ENCODE measurements at places on chromosomes 2 and 18. TPM values are rescaled to one million over a fixed set of nuclear protein-coding genes. Genes with fewer than 3 reads are reported as not detected.

ATL2 gene
- 27.1 TPM for total RNA-seq

PJVK gene
- 1.6 TPM for total RNA-seq

IL1F10 gene
- not detected for total RNA-seq

LHCGR gene
- total RNA-seq: 0.24 TPM

TUBA3E gene
- 1.2 TPM for total RNA-seq

KCNG2 gene
- total RNA-seq: 0.32 TPM

ABCG5 gene
- not detected for total RNA-seq

DSG3 gene
- total RNA-seq: not detected

REG1B gene
- total RNA-seq: not detected

RPL37A gene
- total RNA-seq: 1,531 TPM

G6PC2 gene
- not detected for total RNA-seq

SERPINB3 gene
- not detected for total RNA-seq

IMPA2 gene
- total RNA-seq: 19.9 TPM

PTH2R gene
- total RNA-seq: not detected

TMEM87B gene
- 11.0 TPM for total RNA-seq

DOK6 gene
- total RNA-seq: 10.6 TPM

GREB1L gene
- 16.2 TPM for total RNA-seq

MAP4K3 gene
- 40.0 TPM for total RNA-seq

SNX17 gene
- total RNA-seq: 80.3 TPM

TUBA4B gene
- not detected for total RNA-seq

FOSL2 gene
- 65.4 TPM for total RNA-seq

LYG2 gene
- total RNA-seq: not detected

CCDC178 gene
- total RNA-seq: 0.27 TPM

CYS1 gene
- total RNA-seq: 3.8 TPM

MYO1B gene
- total RNA-seq: 20.8 TPM

IMP4 gene
- total RNA-seq: 60.7 TPM

CDK15 gene
- total RNA-seq: 0.22 TPM

GKN1 gene
- not detected for total RNA-seq

CAPN14 gene
- 0.16 TPM for total RNA-seq

REL gene
- 5.7 TPM for total RNA-seq

SLC1A4 gene
- total RNA-seq: 22.2 TPM

THADA gene
- 18.4 TPM for total RNA-seq

MTERF4 gene
- total RNA-seq: 21.0 TPM

LAMA1 gene
- total RNA-seq: 0.40 TPM

UGT1A1 gene
- total RNA-seq: not detected

TWIST2 gene
- 0.83 TPM for total RNA-seq

ACADL gene
- 6.2 TPM for total RNA-seq

MC4R gene
- total RNA-seq: not detected

TTC39C gene
- 9.2 TPM for total RNA-seq

OTOS gene
- not detected for total RNA-seq

UNC80 gene
- 2.1 TPM for total RNA-seq

NETO1 gene
- total RNA-seq: 0.83 TPM

SH2D6 gene
- not detected for total RNA-seq

DHRS9 gene
- 9.8 TPM for total RNA-seq

FHOD3 gene
- total RNA-seq: 311 TPM

COL4A3 gene
- 1.6 TPM for total RNA-seq

FMNL2 gene
- 6.2 TPM for total RNA-seq

TP53I3 gene
- total RNA-seq: 8.3 TPM

SLC5A6 gene
- 11.4 TPM for total RNA-seq

TXNDC2 gene
- total RNA-seq: not detected

ANXA4 gene
- 39.7 TPM for total RNA-seq

XIRP2 gene
- total RNA-seq: 537 TPM

DQX1 gene
- total RNA-seq: not detected

Data from cardiac septum (tissue), 1 donor.